ENCODE measurements at places on chromosomes 6 and 20. TPM values are rescaled to one million over a fixed set of nuclear protein-coding genes. Genes with fewer than 3 reads are reported as not detected.

Gene SCUBE3
- 0.55 TPM for total RNA-seq

Gene BEND3
- total RNA-seq, result 1.7 TPM

Gene MICB
- 1.5 TPM for total RNA-seq

Gene PKHD1
- total RNA-seq, result 0.07 TPM

Gene B3GAT2
- 25.8 TPM for total RNA-seq

All from dorsolateral prefrontal cortex (tissue), 122 donors.